ENCODE measurements at places on chromosomes 12 and 14.
A peak's percentile ranks its signal among the peaks of the same experiment; 100 is the strongest.

DNA sequence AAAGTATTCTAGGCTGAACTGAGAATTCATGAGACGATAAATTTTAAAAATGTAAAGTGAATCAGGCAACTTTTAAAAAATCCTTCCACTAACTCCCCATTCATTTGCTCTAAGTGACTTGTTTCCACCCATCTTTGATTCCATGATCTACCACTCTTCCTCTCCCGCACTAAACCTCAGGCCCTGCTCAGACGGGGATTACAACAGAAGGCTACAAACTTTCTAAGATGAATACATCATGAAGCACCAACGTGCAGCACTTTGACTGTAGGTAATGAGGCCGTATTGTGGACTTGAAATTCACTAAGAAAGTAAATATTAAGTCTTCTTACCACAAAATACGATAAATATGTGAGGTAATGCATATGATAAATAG, 30.0 kb downstream of the TMEM132D start:
- DNase-seq = no peak

DNA sequence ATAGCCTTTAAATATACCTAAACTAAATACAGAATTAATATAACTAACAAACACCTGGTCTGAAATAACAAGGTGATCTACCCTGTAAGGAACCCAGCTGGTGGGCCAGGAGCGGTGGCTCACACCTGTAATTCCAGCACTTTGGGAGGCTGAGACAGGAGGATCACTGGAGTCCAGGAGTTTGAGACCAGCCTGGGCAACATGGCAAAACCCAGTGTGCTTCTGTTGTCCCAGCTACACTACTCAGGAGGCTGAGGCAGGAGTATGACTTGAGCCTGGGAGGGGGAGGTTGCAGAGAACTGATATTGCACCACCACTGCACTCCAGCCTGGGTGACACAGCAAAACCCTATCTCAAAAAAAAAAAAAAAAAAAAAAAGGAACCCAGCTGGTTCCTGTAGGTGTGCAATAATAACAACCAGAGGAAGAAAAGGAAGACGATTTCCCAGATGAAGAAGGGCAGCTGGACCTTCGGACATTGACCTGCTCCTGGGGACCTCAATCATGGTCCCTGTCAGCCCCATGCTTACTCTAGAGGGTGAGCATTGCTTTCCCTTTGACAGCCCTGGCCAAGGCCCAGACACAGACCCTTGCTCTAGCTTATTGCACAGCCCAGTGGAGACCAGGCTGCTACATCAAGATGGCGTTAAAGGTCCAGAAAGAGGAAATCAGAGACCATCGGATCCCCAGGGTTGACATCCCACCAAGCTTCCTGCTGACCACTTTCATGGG, 5.4 kb downstream of the FOS start:
- DNase-seq = peak; percentile 47

- no peak for DNase-seq
These were observed 65.1 kb upstream of the GPATCH2L start for GRCh38 chr14:76086636-76087035.

- no peak for DNase-seq
These were observed 307.7 kb upstream of the DIO2 start for GRCh38 chr14:80519002-80519401.

GRCh38 chr14:31336646-31337045, 83.7 kb downstream of the HEATR5A start:
- DNase-seq = peak; percentile 93

GRCh38 chr12:30696103-30696408, 387 bp upstream of the IPO8 start:
- DNase-seq = no peak
